ENCODE measurements at places on chromosomes 5 and 9.

DNA sequence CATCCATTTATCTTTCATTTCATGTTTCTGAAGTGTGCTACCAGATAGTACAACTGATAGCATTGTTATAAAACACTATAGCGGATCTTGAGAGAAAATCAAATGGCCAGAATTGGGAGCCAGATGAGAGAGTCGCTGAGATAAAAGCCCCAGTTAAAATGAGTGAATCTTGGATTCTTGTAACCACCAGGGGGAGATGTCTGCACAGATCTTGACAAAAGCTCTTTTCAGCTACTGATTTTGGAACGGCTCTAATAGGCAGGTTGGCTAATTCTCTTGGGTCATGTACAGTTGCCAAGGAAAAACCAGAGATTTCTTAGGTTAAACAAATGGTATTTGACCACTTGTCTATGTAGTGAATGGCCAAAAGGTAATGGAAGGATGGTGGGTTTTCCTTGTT, 21.7 kb downstream of the F2RL2 start:
- no peak for DNase-seq

- no peak for DNase-seq
Measured at GRCh38 chr5:177269232-177269895, 34.2 kb downstream of the RAB24 start.

DNA sequence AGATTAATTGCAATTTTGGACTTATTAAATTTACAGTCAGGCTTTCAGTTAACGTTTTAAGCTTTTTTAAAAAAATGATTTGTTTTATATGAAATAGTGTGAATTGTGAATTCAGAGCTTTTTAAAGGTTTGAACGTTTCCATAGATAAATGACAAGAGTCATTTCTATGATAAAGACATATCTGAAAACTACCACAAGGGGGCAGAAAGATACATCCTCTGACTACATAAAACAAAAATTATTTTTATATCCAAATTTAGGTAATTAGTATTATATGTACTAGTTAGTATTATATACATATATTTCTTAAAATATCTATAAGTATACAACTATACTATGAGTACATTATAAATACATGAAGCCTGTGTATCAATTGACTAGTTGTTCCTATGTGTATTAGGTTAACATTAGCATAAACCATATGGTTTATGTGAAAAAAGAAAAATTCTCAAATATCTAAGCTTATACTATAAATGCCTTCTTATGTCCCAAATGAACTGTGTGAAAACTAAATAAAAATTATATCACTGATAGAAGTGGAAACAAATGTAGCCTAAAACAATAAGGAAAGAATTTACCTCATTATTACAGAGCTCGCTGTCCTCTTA, 155.2 kb downstream of the MEF2C start:
- DNase-seq, result no peak

DNA sequence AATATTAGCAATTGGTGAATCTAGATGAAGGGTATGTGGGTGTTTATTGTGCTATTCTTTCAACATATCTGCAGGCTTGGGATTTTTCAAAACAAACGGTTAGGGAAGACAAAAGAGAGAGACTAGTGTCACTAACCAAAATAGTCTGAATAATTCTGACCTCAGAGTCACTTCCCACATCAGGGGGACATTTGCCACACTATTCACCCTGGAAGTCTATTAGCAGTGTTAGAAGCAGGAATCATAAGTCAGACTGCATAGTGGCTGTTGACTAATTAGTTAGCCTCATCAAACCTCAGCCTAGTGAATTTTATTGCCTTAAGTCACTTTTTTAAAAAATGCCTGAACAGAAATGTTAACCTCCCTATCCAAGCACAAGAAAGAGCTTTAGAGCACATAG, 169.2 kb upstream of the RGMB start:
- no peak for DNase-seq

- no peak for DNase-seq
Measured at GRCh38 chr5:137808503-137809135, 54.5 kb upstream of the HNRNPA0 start.

GRCh38 chr9:89531766-89532165, 33.9 kb upstream of the SEMA4D start:
- DNase-seq, result no peak

DNA sequence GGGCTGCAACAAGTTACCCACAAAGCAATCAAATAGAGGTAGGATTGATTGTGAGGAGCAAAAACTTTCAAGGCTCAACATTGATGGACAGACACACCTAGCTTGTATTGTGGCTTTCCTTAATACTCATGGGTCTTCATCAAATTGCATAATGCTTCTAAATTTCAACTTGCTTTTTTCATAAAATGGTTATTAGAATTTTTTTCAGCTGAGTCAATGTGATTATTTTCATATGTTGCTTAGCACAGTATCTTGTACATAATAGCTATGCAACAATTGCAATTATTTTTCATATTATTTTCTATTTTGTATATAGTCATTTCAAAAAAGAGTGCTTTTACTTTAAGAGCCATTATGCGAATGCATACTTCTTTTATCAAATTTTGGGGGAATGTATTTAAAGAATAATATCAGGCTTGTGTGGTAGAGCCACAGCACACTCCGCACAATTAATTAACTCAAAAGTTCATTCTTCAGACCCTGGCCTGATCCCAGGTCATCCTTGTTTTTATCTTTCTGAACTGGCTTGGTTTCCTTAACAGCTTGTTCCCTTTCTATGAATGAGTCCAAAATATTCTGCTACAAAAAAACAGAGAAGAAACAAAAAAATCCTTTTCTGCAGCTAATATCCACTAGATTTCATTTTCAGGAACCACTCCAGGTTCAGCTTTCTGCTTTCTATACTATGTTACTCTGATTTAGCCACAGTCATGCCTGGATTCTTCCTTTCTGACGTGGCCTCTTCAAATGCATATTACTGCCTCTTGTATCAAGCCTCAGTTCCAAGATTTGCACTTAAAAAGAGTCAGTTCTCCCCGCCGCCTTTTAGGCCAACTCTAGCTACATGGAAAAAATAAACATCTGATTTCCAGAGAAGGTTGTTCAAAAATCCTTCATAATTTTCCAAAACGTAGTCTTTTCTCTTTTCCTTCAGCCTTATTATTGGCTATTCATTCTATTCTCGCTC, 45.3 kb upstream of the CDH9 start:
- no peak for DNase-seq

- DNase-seq, result no peak
Measured at GRCh38 chr9:6711403-6711802, 46.4 kb upstream of the KDM4C start.

DNA sequence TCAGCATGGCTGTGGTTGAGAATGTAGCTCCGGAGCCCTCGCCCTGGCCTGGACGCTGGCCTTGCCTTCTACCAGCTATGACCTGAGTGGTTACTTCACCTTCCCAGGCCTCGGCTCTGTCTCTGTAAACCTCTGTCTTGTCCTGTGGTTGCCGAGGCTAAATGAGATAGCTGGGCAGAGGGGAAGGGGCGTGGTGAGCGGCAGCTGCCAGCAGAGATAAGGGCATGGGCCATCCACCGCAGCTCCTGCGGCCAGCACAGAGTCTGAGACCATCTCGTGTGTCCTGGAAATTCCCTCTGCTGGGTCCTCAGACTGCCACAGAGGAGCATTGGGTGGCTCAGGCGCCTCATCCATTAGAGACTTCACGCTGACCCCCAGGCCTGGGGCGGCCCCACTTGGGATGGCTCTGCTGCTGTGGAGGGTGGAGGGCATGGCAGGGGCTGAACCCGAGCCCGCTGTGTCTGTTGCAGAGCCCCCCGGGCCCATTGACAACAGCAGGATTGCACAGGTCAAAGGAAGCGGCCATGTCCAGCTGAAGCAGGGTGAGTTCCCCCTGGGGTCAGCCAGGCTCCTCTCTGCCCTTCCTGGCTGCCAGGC, 43.9 kb downstream of the USP20 start:
- DNase-seq, result no peak

- no peak for DNase-seq
Measured at GRCh38 chr9:131769361-131769760, 29.5 kb upstream of the RAPGEF1 start.

- no peak for DNase-seq
Measured at GRCh38 chr5:179241175-179241574, 104.1 kb downstream of the ADAMTS2 start.

- no peak for DNase-seq
Measured at GRCh38 chr9:22855980-22856379, 409.4 kb downstream of the DMRTA1 start.

GRCh38 chr5:117943541-117943940, 1044.8 kb downstream of the DTWD2 start:
- DNase-seq, result no peak

GRCh38 chr5:144566747-144567420, 396.2 kb downstream of the KCTD16 start:
- no peak for DNase-seq

GRCh38 chr9:77851882-77852595, 179.6 kb downstream of the GNAQ start:
- DNase-seq, result no peak

DNA sequence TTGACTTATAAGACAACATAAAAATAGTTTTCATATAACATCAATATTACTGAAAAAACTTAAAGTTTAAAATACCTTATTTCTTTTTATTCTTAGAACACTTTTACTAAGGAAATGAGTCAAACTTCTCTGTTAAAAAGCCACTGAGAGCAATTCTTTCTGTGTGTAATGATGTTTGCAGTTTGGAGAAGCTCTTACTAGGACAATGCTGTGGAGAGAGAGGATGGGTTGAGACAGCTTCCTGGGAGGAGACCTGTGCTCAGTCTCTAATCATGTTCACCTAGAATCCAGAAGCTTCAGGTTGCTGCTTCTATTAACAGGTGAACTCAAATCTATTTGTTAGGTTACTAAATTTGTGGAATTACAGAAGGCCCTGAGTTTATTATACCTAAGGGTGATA, 198.5 kb downstream of the DNAH5 start:
- no peak for DNase-seq

GRCh38 chr9:115117999-115118878, at the start of gene TNC:
Gene TNC (minus strand): TSS chr9:115118157. CDS start chr9:115091018, 27,139 bp downstream.
- DNase-seq, result no peak

GRCh38 chr9:33202018-33202417, 34.9 kb upstream of the B4GALT1 start:
- no peak for DNase-seq

DNA sequence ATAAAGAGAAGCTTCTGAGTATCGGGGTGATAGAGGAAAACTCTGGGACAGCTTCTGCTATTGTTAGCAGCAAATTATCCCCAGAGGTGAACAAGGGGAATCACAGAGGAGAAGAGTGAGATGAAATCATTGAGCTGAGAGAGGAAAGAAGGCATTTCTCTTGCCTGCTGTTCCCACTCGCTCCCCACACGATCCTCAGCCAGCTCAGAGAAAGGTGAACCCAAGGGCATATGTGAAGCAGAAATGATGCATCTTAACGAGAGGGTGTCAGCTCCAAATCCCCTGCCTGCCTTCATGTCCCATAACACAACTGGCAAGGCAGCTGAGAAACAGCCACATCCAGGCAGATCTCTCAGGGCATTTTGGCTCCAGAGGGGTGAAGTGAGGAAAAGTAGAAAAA, 111.6 kb downstream of the BRINP1 start:
- no peak for DNase-seq

GRCh38 chr5:9621379-9621903, 8.7 kb downstream of the TAS2R1 start:
- no peak for DNase-seq

- DNase-seq, result no peak
Measured at GRCh38 chr5:56569076-56569475, 246.3 kb upstream of the MAP3K1 start.

GRCh38 chr9:135979547-135980166, 18.5 kb upstream of the UBAC1 start:
- no peak for DNase-seq

- DNase-seq, result no peak
Measured at GRCh38 chr9:22141908-22142307, 132.8 kb upstream of the CDKN2B start.

- no peak for DNase-seq
Measured at GRCh38 chr5:100550531-100551051, 15.4 kb downstream of the FAM174A start.

- DNase-seq, result no peak
Measured at GRCh38 chr5:110377361-110377760, 349.1 kb downstream of the TMEM232 start.

- DNase-seq, result no peak
Measured at GRCh38 chr9:94656200-94656599, 16.9 kb upstream of the FBP1 start.

DNA sequence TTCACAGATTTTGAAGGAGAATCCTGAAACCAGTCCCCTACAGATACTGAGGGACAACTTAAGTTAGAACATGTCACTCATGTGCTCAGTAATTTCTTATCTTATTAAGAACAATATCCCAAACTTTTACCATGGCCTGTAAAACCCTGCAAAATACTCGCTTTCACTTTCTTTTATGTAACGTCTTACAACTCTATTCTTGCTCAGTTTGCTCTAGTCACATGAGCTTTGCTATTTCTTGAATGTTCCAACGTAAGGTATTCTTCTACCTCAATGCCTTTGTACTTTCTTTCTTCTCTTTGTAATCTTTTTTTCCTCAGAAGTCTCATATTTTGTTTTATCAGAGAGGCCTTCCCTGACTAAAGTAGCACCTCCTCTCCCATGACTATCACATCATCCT, 14.1 kb downstream of the TMEM38B start:
- DNase-seq, result no peak

DNA sequence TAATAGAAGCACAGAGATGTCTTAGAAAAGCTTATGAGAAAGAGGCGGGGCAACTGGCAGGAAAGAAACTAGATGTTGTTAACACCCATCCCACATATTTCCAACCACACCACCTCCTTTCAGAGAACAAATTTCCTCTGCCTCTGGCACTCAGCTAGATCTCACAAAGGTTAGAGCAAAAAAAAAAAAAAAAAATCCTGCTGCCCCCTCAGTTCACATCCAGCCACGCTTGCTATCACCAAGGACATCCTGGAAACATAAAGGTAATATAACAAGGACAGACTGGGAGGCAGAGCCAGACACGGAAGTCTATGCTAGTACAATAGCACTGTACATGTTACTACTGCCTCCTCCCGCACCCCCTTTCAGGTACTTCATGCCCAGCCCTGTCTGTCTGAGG, 238.0 kb upstream of the PTGER4 start:
- no peak for DNase-seq

- DNase-seq, result no peak
Measured at GRCh38 chr5:150458802-150459557, 9.4 kb upstream of the RPS14 start.

DNA sequence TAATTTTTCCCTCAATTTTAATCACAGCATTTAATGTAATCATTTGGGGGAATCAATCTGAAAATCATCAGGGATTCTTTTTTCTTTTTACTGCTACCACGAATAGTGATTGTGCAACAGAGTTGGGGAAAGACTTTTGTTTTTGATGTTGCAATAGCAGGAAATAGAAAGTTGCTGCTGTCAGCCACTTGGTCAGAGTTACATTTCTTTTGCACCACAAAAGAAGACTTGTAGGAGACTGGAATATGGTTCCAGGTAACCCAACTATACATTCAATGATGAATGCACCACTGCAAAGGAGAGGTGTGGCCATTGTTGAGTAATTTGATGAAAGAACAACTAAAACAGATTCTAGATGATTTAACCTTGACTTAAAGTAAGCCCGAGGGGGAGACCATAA, 46.3 kb upstream of the PALM2AKAP2 start:
- no peak for DNase-seq

GRCh38 chr5:112146323-112147226, 272.5 kb downstream of the EPB41L4A start:
- peak; percentile 55 for DNase-seq

- DNase-seq, result no peak
Measured at GRCh38 chr9:125652759-125653158, 54.2 kb downstream of the MAPKAP1 start.

- DNase-seq, result no peak
Measured at GRCh38 chr9:1907465-1907864, 107.7 kb upstream of the SMARCA2 start.
